ENCODE measurements at places on chromosomes 3 and 15.

DNA sequence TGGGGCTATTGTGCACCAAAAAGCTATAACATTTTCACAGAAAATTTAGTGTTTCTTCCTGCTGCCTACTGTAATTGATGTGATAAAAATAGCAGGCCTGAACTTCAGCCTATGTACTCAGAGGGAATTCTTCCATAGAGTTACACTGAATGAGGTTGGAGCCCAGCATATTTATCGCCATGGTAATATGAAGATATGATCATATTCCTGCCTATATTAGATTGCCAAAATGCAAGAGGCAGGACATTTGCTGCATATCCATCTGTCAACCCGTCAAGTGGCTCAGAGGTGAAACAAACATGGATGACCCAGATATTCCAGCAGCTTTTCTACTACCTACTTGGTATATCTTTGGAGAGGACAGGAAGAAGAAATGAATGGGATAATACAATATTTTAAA is 1150.6 kb downstream of the TBL1XR1 start:
- DNase-seq, result no peak

GRCh38 chr3:129358177-129358771 is 70.2 kb downstream of the EFCAB12 start:
- DNase-seq, result no peak

DNA sequence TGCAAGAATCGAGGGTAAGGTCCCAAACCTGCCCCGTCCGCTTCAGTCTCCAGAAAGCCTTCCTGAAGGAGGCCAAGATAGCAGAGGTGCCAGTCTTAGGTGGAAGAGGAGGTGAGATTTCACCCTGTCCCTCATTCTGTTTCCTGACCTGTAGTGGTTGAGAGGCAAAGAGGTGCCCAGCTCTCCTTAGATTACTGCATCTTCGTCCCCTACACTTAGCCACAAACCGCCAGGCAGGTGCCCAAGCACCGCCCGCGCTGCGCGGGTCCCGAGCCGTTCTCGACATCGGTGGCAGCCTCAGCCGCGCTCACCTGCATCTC is 23.8 kb upstream of the POLG start:
- DNase-seq, result no peak

- DNase-seq, result no peak
Observed at GRCh38 chr3:122391681-122392446, 7.9 kb downstream of the FAM162A start.

GRCh38 chr3:104646196-104646595 is 720.5 kb upstream of the ALCAM start:
- DNase-seq, result no peak

DNA sequence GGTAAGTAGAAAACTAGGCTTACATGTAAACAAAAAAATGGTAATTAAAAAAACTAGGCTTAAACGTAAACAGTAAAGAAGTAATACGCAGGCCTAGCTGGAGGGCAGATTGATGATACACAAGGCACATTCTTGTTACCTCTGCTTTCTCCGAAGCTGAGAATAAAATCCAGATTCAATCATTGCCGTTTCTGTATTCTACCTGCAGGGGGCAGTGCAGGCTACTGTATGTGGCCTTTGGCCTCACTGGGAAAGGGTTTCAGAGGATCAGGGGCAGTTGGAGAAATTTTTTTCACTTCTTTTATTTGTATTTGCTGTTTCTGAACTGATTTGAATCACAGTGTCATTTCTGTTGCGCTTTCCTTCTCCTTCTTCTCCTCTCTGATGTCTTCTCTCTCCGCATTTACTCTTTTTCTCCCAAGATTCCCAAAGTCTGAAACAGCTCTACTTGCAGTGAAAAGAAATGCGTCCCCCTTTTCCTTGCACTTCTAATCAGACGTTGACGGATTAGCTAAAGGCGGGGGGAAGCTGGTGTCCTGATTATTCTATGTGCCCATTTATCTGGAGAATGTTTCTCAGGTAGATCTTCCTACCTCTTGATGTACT is 67.1 kb upstream of the MCTP2 start:
- DNase-seq, result no peak

GRCh38 chr3:16190704-16191103 is 16.2 kb downstream of the GALNT15 start:
- DNase-seq, result no peak

DNA sequence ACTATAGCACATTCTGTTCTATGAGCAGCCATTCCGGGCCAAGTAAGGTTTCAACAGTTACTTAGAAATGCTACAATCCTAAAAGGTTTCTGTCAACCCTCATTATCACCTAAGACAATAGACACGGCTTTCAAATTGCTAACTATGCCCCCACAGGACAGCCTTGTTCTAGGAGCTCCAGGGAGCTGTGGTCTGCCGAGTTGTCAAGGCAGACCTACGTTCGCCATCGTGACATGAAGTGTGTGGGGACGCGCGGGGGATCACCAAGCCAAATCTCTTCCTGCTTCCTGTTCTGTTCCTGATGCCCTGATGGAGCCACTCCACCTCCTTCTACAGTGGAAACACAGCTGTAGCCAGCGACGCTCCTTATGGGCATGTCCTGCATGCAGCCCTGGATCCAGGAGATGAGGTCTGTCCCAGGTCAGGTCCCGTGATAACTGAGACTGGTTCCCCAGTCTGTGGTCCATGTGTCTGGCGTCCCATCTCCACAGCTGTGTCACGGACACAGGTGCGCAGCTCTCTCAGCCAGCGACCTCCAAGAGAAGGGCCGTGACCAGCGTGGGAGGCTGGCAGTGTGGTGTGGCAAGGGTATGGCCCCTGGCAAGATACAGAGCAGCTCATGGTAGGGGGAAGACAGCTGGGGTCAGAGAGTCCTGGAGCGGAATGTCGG is 82.8 kb downstream of the PCSK6 start:
- DNase-seq, result no peak

DNA sequence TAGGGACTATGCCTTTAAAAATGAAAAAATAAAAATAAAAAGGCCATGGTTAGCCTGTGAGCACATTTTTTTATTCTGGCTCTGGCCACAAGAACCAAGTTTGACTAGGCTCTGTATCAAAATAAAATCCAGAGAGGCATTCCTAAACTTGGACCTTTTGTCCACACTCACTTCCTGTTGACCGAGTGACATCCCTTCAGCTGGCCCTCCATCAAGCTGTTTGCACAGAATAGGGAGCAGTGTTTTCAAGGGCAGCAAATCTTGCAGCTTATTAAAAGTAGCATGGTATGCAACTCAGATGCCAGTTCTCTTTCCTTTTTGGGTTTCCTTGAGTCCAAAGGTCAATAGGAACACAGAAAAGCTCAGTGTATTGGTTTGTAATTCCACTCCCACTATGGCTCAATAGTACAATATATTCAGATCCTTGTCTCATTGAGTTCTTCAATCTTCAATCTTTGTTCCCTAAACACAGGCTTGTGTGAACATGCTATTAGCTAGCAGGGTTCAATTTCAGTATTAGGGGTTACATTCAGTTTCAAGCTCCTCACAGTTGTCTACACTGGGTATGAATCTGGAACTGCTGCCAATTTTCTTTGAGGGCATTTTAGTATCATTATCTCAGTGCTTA is 244.5 kb downstream of the RBMS3 start:
- DNase-seq, result no peak

- DNase-seq, result no peak
Observed at GRCh38 chr15:76135516-76135915, 75.7 kb downstream of the TMEM266 start.

- no peak for DNase-seq
Observed at GRCh38 chr3:197417911-197418618, 119.7 kb upstream of the DLG1 start.

DNA sequence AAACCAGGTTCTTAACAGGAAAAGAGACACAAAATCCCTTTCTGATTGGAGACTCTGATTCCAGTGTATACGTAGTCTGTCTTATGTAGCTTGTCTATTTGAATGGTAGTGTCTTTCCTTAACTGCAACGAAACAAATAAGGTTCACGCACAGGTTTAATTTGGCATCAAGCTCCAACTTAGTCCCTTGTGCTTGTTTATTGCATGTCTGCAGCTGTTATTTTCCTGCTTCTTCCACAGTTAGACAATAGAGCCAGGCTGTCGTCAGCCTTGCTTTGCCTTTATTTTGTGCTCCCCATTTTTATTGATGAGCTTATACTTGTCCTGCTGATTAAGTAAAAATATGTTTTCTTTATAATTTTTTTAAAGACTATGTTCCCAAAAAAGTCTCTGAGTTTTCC is 152.7 kb upstream of the CDIN1 start:
- DNase-seq, result no peak

DNA sequence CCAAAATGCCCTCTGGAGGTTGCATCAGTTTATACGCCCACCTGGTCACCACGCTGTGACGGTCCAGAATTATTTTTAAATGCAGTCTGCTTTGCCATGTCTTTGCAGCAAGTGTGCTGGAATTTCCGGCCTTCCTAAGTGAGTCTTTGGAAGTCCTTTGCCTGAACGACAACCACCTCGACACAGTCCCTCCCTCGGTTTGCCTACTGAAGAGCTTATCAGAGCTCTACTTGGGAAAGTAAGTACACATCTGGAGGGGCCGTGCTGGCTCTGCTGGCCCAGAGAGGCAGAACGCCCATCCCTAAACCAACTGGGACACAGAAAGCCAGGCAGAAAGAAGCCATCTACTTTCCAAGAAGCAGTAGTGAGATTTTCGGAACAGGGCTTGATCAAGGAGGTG is 101.8 kb downstream of the LRRK1 start:
- DNase-seq, result no peak

DNA sequence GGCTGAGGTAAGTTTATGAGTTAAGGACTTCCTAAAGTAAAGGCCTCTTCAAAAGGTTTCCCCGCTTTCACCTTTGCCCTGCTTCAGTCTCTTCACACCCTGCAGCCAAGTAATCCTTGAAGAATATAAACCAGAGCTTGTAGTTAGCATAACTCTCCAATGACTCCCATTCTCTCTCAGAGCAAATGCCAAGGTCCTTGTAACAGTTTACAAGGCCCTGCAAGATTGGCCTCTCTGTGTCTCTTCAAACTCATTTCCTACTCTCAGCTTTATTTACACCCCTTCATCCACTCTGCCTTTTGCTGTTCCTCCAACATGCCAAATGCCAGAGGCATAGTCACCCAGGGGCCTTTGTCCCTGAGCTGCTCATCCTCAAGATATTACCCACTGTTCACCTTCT is 60.5 kb upstream of the MME start:
- no peak for DNase-seq

- no peak for DNase-seq
Observed at GRCh38 chr3:134797057-134797740, 2.1 kb downstream of the EPHB1 start.

GRCh38 chr3:195081242-195081963 is 189.6 kb downstream of the XXYLT1 start:
- DNase-seq, result no peak

GRCh38 chr15:20376872-20377271 is 164.7 kb downstream of the GOLGA6L6 start:
- no peak for DNase-seq

DNA sequence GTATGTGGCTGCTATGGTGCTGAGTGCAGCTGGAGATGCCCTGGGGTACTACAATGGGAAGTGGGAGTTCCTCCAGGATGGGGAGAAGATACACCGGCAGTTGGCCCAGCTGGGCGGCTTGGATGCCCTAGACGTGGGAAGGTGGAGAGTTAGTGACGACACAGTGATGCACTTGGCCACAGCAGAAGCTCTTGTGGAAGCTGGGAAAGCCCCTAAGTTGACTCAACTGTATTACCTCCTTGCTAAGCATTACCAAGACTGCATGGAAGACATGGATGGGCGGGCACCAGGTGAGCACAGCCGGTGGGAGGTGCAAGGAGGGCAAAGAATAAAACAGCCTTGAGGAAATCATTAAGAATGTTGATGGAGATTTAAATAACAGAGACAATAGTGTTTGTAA is 2.9 kb downstream of the ADPRH start:
- no peak for DNase-seq

GRCh38 chr15:101451266-101451799 is 38.2 kb downstream of the PCSK6 start:
- DNase-seq, result no peak

DNA sequence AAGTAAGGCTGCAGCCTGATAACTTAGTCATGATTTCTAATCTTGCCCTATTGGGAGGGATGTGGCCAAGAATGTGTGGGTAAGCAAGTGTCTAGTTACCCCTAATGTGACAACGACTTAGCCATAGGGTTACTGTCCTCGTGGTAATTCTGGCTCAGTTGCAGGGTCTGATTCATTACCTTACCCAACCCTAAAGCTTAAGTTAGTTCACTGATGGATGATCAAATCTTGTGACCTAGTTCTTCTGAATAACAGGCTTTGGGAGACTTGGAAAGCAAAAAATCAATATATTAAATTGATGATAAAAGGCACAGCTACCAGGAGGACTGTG is 1.6 kb upstream of the INTS14 start:
- no peak for DNase-seq

- no peak for DNase-seq
Observed at GRCh38 chr15:58340176-58340575, 91.6 kb upstream of the LIPC start.
